ENCODE measurements at places on chromosomes 3 and 15. TPM values are rescaled to one million over a fixed set of nuclear protein-coding genes. Genes with fewer than 3 reads are reported as not detected.

GRCh38 chr3:152258448-152259393 is 10.0 kb upstream of the MBNL1 start:
- peaks cover 49% of the 10 kb centered on the region for H3K36me3 ChIP-seq
- peaks cover 81% of the 10 kb centered on the region for H3K4me1 ChIP-seq
- peak; percentile 76 for DNase-seq
- peak overlapping the region; percentile 93 for H3K27ac ChIP-seq
- H3K27me3 ChIP-seq = no peaks in the 10 kb centered on the region

DNA sequence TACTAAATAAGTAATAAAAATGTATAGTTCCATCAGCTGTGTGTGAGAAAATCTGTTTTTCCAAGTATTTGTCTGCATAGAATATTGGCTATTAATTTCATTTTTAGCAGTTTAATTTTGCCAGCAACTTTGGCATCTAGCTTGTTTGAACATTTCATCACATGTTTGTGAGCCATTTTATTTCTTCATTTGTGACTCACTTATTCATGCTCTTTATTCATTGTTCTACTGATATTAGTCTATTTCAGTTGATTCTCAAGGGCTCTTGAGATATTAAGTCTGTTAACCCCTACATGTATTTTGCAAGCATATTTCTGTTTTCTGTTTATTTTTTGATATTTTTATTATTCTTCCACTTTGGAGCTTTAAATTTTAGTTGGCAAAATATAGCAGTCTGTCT is 74.0 kb upstream of the PHLDB2 start:
- no peaks in the 10 kb centered on the region for H3K4me1 ChIP-seq
- no peak overlapping the region for H3K27ac ChIP-seq
- H3K4me3 ChIP-seq = no peak overlapping the region
- H3K36me3 ChIP-seq = no peaks in the 10 kb centered on the region

DNA sequence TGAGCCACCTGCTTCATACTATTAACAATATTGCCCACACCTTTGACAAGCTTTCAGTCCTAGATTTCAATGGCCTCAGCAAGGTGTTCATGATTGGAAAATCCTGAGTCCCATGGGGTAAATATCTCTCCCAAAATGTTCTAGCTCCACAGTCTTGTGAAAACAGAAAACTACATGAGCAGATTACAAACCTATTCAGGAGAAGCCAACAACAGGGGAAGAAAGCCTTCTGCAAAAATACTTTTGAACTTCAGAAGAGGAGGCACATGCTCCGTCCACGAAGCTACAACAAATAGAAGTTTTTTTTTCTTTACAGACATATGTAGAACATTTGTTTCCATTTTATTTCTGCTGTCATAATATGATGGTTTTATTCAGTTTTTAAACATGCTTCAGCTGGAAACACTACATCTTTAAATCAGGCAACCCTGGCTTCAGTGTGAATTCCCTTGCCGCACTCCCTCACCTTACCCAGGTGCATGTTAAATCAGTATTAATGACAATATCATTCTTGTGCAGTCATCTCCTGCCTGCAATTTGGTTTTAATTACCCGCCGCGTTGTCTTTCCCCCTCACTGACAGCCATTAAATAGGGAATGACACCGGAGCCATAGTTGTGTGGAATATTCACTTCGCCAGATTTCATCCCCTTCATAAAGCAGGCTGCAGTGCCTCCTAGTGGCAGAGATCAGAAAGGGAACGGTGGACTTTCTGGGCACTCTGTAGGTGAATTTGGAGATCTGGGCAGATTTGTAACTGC is 725.5 kb upstream of the ARRDC4 start:
- H3K27me3 ChIP-seq = no peaks in the 10 kb centered on the region
- no peak overlapping the region for H3K27ac ChIP-seq
- no peaks in the 10 kb centered on the region for H3K36me3 ChIP-seq
- H3K4me1 ChIP-seq = no peaks in the 10 kb centered on the region

GRCh38 chr3:4416427-4416945 is 50.6 kb downstream of the SUMF1 start:
- H3K4me1 ChIP-seq = peaks cover 3% of the 10 kb centered on the region
- no peak overlapping the region for H3K27ac ChIP-seq
- H3K27me3 ChIP-seq = no peaks in the 10 kb centered on the region
- no peak for DNase-seq
- H3K36me3 ChIP-seq = peaks cover 16% of the 10 kb centered on the region
- no peak overlapping the region for H3K4me3 ChIP-seq

- no peak for DNase-seq
- H3K4me3 ChIP-seq = no peak overlapping the region
- H3K36me3 ChIP-seq = no peaks in the 10 kb centered on the region
- no peaks in the 10 kb centered on the region for H3K4me1 ChIP-seq
Observed at GRCh38 chr3:134929976-134930375, 134.9 kb downstream of the EPHB1 start.

DNA sequence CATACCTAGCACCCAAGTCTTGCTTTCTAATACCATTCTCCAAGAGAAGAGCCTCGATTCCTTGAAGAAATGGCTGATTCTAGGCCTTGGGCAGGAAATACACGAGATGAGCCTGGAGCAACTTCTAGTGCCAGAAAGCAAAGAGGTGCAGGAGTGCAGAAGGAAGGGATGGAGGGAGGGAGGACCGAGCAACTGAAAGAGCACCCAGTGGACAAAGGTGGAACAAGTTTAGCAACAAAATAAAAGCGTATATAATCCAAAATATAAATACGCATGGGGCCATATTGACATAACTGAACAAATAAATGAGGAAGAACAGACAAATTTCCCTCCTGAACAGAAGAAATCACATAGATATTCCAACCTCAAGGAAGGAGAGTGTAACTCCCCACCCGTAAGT is 34.4 kb downstream of the CHSY1 start:
- no peak for DNase-seq
- H3K27ac ChIP-seq = no peak overlapping the region

DNA sequence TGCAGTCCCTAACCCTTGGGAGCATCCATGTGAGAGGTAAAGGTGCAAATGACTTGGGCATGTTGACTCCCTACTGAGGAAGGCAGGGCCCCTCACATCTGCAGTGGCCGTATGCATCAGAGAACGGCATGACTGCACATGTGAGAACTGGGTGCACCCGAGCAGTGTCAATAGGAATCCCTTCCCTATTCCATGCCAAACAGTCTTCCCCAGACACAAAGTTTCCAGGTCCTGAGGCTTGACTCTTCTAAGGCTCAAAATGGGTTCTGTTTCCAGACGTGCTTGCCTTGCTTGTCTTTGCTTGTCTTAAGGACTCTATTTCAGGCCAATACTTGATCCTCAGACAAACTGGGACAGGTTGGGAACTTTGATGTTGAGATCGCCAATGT is 20.5 kb upstream of the ANPEP start:
- H3K27me3 ChIP-seq = no peaks in the 10 kb centered on the region
- peaks cover 16% of the 10 kb centered on the region for H3K4me1 ChIP-seq
- no peak for DNase-seq
- peak overlapping the region; percentile 1 for H3K27ac ChIP-seq
- H3K36me3 ChIP-seq = peaks cover 22% of the 10 kb centered on the region

ALDH1A2 gene
- not detected for total RNA-seq

CCDC54 gene
- total RNA-seq = not detected

DOCK3 gene
- total RNA-seq = 3.4 TPM

MKRN2 gene
- 21.0 TPM for total RNA-seq

RPL29 gene
- 1,266 TPM for total RNA-seq

TM4SF4 gene
- not detected for total RNA-seq

Data from activated CD8-positive, alpha-beta T cell treated with anti-CD3 and anti-CD28 coated beads, Interleukin-2, amount 10 ng/mL, durations not matched to agents 7 days and 5 days (primary cell).